ENCODE measurements at places on chromosomes 1 and 21. TPM values are rescaled to one million over a fixed set of nuclear protein-coding genes. Genes with fewer than 3 reads are reported as not detected.

Gene SPATA45
- not detected for total RNA-seq

Gene MASP2
- 0.31 TPM for total RNA-seq

Gene TAS1R1
- not detected for total RNA-seq

Gene ADAMTS1
- 15.4 TPM for total RNA-seq

Gene FOXO6
- total RNA-seq = 4.5 TPM

Gene FAM72B
- 15.0 TPM for total RNA-seq

Gene KIF17
- total RNA-seq = 13.3 TPM

Gene KLHDC9
- 6.3 TPM for total RNA-seq

Gene CAPN8
- not detected for total RNA-seq

Gene UMODL1
- not detected for total RNA-seq

Gene VPS13D
- 34.7 TPM for total RNA-seq

Gene IRF6
- total RNA-seq = 9.3 TPM

Gene ARHGAP30
- total RNA-seq = not detected

Gene RYR2
- total RNA-seq = 6.7 TPM

Gene ZC3H12A
- 9.3 TPM for total RNA-seq

Gene RHCE
- total RNA-seq = 0.17 TPM

Gene ASB17
- total RNA-seq = not detected

Gene PGBD5
- total RNA-seq = 17.0 TPM

Gene PRR9
- not detected for total RNA-seq

Gene CHAF1B
- 17.4 TPM for total RNA-seq

Gene TMIGD3
- total RNA-seq = not detected

Gene TLCD4
- 3.5 TPM for total RNA-seq

Gene RAB42
- 22.5 TPM for total RNA-seq

Gene PM20D1
- 0.12 TPM for total RNA-seq

Gene IGFN1
- not detected for total RNA-seq

Gene LIPI
- total RNA-seq = not detected

Gene CD160
- total RNA-seq = not detected

Gene TNFRSF4
- not detected for total RNA-seq

Gene CNTN2
- total RNA-seq = 2.2 TPM

Gene SLC1A7
- total RNA-seq = not detected

Gene ORC1
- total RNA-seq = 54.4 TPM

Gene KCNA3
- 3.0 TPM for total RNA-seq
